Trophoblast cell (in vitro differentiated cells and primary cell): ENCODE measurements at places on chromosomes 1 and 21.

- no peak for DNase-seq
Measured at GRCh38 chr1:49552101-49552500, 471.7 kb downstream of the AGBL4 start.

DNA sequence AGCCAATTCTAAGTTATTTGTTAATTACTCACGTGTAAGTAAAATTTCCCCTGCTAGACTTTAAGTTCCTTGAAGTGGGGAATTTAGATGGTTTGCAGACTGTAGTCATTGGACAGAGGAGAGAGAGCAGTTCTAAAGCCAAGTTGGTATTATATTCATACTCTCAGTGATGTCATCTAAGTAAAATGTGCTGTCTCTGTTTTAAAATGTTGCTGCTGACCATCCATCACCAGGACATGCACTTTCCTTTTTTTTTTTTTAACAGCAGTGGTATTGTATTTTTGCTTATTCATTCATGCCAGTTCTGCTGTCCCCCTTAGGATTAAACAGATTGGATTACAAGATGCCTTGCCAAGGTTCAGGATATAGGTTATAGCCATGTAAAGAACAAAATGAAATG lies 2.3 kb downstream of the TTLL7 start:
- DNase-seq = no peak

DNA sequence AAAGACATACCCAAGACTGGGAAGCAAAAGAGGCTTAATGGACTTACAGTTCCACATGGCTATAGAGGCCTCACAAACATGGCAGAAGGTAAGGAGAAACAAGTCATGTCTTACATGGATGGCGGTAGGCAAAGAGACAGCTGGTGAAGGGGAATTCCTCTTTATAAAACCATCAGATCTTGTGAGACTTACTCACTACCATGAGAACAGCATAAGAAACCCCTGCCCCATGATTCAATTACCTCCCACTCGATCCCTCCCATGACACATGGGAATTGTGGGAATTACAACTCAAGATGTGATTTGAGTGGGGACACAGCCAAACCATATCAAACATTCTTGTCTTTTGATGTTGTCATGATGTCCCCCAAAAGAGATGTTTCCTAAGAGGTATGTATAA lies 103.3 kb downstream of the DUSP10 start:
- DNase-seq = no peak

- no peak for DNase-seq
Measured at GRCh38 chr1:91559838-91560565, 59.4 kb downstream of the CDC7 start.

DNA sequence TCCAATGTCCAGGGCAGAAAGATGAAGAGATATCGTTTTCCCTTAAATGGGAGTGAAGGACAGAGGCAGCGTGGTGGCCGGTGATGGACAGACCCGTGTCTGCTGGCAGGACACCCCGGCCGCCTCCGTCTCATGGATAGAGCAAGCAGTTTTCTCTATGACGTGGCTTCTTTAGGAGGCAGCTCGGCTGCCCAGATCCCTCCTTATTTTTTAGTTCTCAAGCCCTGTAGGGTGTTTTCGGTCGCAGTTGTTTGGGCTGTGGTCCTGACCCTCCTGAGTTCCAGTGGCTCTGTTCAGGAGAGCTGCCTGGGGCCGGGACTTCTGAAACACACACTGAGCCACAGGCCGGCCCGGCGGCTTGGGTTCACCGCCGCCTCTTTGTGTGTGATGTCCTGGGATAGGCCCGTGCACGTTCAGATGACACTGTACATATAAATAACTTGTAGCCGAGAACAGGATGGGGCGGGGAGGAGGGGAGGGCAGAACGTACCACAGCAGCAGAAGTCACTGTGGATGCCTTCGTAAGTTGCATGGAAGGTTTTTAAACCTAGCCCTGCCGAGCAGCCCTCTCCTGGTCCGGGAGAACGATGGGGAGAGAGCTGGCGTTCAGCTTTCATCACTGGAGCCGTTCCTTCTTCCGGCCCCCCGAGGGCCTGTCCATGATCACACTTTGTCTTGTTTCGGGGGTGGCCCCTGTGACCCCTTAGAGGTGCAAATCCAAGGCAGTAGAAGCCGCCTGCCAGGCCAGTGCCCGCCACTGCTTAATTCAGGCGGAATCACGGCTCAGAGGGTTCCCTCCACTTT lies 65.2 kb downstream of the SIK1 start:
- DNase-seq = no peak

GRCh38 chr1:219324629-219325367 lies 151.1 kb downstream of the LYPLAL1 start:
- peak; percentile 45 for DNase-seq

DNA sequence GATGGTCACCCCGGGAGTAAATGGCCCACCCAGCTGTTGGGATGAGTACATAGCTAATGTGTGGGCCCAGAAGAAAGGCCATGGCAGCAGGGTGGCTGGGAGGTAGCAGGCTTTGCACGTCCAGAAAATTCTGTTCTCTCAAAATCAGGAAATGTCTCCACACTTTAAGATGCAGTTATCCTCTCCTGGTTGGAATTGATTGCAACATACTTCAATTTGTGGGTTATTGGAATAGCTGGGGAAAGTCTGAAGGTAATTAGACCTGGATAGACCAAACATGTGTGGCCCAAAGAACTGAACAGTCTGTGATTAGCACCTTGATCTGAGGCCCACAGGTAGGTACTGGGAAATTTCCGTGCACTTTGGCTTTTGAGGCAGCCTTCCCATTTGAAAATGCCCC lies 30.2 kb downstream of the COA7 start:
- DNase-seq = no peak

DNA sequence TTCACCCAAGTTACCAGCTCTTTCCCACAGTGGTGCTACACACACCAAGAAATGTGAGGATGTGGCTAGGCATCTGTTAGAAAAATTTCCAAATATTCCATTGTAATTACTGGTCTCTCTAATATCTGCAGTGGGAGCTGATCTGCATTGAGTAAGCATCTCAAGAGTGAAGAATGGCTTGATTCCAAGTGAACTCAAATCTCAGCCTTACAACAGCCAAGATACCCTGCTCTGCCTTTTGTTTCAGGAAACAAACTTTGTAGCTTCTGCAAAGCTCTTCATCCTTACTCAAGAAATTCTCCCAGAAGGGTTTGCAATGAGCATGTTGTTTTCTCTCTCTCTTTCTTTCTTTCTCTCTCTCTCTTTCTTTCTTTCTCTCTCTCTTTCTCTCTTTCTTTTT lies 181.1 kb downstream of the FCRL5 start:
- no peak for DNase-seq

DNA sequence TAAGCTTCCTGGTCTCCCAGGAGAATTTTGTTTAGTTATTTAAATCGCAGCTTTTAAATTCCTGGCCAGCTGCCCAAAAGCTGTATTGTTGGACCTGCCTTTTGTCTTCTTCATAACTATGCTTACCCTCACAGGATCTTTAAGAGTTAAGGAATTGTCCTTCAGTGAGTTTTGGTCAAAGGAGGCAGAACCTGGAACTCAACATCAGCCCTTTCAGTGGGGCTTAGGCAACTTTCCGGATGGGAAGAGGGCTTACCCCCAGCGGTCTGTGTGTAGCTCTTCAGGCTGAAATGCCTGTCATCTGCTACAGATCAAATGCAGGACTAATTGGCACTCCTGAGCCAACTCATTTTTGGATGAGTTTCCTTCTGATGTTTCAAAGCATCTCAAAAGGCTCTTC lies 402.6 kb downstream of the SIPA1L2 start:
- no peak for DNase-seq

GRCh38 chr1:48807554-48808260 lies 31.0 kb upstream of the BEND5 start:
- no peak for DNase-seq

- DNase-seq = no peak
Measured at GRCh38 chr1:1437033-1437903, 1.8 kb downstream of the VWA1 start.

DNA sequence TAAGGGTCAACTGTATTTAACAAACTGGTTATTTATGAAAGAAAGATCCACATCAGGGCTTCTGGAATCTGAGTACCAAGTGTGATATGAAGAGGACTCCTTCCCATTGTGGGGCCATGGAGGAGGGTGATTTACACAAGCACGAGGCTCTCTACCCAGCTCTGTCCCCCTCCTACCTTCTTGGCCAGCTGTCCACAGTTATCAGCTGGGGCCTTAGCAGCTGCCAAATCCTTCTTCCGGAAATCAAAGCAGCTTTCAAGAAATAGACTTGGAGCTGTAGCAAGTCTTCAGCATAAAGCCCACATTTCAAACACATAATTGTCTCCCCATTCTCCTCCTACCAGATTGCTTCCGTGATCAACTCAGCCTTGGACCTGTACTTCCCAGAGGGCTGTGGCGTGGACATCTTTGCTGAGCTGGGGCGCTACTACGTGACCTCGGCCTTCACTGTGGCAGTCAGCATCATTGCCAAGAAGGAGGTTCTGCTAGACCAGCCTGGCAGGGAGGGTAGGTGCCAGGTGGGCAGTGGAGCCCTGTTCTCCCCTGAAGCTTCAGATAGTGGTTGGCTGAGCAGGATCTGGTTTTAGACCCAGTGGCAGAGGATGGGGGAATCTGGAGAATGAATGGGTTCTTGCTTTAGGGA lies 15.5 kb downstream of the AZIN2 start:
- DNase-seq = no peak

- no peak for DNase-seq
Measured at GRCh38 chr1:102967786-102968185, 140.5 kb downstream of the COL11A1 start.

GRCh38 chr1:65036570-65037051 lies 70.3 kb upstream of the JAK1 start:
- peak; percentile 57 for DNase-seq

GRCh38 chr1:209729436-209729835 lies 24.8 kb downstream of the HSD11B1 start:
- no peak for DNase-seq

- DNase-seq = peak; percentile 99
Measured at GRCh38 chr1:19311931-19312781, at the start of the genes AKR7A2 and SLC66A1. TSS of gene AKR7A2 (minus strand) at chr1:19312144. CDS start at chr1:19312124, 20 bp downstream. TSS of gene SLC66A1 (plus strand) at chr1:19312326. CDS start at chr1:19317678, 5,352 bp downstream.

- DNase-seq = no peak
Measured at GRCh38 chr1:97159342-97159741, 437.8 kb downstream of the PTBP2 start.

GRCh38 chr1:26391450-26391849 lies 18.9 kb upstream of the ZNF683 start:
- DNase-seq = no peak

DNA sequence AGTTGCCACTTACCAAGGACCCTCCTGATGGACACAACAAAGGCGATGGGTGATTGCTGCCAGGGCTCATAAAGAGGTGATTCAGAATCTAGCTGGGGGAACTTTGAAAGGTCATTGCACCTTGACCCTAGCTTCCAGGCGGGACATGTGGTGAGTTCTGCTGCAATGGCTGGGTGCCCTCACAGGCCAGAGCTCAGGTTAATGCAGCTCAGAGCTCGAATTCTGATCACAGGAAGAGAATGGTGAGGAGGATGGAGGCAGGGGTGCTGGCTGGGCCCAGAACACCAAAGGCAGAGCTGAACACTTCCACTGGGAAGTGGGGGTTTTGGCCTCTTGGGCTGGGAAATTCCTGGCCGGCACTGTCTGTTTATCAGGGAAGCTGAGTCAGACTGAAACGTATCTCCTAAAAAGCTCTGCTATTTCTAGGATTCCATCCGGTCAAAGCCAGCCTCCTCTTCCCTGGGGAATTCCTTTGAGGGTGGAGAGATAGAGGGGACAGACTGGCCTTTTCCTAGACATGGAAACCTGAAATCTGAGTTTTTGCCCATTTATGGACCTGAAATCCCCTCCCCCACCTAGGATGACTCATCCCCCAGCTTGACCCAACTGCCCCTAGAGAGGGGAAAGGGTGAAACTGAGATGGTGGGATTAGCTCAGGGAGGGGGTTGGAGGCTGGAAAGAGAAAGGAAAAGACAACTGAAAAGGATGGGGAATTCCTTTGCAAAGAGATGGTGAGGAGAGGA lies 27.2 kb downstream of the NUAK2 start:
- DNase-seq = peak; percentile 94

- DNase-seq = peak; percentile 48
Measured at GRCh38 chr1:161738627-161739287, 10.8 kb upstream of the DUSP12 start.
